ENCODE measurements at places on chromosomes 2 and 18.

DNA sequence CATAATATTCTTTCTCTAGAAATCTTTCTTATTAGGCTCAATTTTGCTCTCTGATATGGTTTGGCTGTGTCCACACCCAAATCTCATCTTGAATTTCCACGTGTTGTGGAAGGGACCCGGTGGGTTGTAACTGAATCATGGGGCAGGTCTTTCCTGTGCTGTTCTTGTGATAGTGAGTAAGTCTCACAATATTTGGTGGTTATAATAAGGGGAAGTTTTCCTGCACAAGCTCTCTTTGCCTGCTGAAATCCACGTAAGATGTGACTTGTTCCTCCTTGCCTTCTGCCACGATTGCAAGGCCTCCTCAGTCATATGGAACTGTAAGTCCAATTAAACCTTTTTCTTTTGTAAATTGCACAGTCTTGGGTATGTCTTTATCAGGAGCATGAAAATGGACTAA lies 73.8 kb downstream of the CAVIN2 start:
- DNase-seq: no peak

DNA sequence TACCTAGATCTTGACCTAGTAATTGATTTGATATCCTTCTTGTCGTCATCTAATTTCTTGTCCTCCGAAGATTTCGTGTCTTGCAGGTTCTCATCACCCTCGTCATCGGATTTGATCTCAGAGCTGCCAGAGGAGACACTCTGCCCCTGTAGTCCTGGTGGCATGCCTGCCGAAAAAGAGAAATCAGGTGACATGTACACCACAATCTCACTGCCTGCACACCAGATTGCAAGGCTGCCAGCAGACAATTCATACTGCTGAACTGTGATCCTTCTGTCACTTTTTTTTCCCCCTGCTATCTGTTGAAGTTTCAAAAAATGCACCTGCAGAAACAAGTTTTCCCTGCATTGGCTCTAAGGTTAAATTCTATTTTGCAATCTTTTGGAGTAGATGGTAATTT lies 273.2 kb upstream of the CCDC68 start:
- DNase-seq: no peak

DNA sequence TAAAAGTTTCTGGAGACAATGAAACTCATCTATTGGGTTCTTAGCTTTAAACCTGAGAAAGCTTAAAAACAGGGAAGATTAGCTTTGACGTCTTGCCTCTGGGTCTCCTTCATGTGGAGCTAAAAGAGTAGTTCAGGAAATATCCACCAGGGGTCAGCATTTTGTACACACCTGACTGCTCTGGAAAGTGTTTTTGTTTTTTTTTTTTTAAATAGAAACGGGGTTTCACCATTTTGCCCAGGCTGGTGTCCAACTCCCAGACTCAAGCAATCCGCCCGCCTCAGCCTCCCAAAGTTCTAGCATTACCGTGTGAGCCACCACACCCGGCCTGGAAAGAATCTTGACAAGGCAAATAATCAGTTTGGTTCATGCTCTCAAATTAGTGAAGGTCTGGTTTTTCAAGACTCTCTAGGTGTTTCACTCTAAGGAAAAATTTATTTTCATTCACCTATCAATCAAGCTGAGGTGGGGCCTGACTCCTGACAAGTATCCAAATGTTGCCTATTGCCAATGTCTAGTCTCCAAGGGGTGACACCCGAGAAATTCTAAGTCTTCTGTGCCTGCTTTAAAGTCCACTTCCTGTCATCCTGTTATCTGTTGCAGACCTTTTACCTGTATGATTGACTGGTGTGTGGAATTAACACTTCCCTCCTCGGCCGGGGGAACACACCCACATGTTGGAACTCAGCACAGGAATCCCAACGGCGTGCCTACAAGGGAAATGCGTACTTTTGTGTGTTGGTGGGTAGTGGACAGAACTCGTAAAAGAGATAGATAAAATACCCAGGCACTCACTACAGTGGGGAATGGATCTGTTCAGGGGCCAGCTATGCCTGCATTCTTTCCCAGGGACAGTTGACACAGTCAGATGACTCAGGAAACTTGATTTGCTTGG lies 11.3 kb downstream of the IL1RN start:
- DNase-seq: peak; percentile 83

DNA sequence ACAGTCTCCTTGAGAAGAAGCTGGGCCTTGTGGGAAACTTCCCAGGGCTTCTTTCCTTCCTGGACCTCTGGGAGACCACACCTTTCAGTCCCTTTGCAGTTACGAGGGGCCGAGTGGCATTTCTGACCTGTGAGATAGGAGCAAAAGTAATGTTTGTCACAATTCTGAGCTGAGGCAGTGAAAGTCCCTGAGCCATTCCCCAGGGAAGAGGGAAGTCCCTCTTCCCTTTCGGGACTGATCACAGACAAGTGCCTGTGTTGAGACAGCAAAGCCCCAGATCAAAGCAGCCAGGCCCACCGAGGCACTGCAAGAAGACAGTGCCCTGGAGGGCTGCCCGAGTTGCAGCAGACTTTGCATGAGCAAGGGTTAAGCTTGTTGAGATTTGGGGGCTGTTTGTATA lies 41.9 kb downstream of the RHOB start:
- no peak for DNase-seq

- DNase-seq: no peak
Observed at GRCh38 chr2:181458871-181459270, 1.7 kb downstream of the ITGA4 start.

DNA sequence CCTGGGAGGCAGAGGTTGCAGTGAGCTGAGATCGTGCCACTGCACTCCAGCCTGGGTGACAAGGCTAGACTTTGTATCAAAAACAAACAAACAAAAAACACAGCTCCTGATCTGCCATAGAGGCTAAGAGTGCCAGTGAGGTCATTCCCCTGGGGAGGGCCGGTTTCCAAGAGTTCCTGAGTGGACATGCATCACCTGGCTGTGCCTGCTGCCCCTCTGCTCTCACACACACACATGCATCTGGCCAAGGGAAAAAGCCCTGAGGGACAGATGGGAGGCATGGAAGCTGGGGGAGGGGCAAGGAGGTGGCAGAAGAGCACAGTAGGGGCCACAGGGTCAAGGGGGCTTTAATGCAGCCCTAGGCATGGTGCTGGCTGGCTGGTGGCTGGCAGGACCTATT lies 60.4 kb downstream of the ZBTB7C start:
- DNase-seq: no peak

Measured in activated CD4-positive, alpha-beta T cell treated with anti-CD3 and anti-CD28 coated beads, Interleukin-2, amount 50 U/mL, for 16 hours (primary cell).